Natural killer cell (primary cell): ENCODE measurements at places on chromosomes 11 and 22. TPM values are rescaled to one million over a fixed set of nuclear protein-coding genes. Genes with fewer than 3 reads are reported as not detected.

Gene SCGB1A1
- total RNA-seq, result not detected

Gene CFAP300
- total RNA-seq, result not detected

Gene LAYN
- 0.94 TPM for total RNA-seq

Gene SCO2
- total RNA-seq, result 2.8 TPM

Gene DRICH1
- 2.3 TPM for total RNA-seq

Gene C11orf97
- not detected for total RNA-seq

Gene CADM1
- 3.2 TPM for total RNA-seq

Gene PRR33
- total RNA-seq, result 0.14 TPM

Gene MS4A6A
- 11.8 TPM for total RNA-seq

Gene THYN1
- 21.6 TPM for total RNA-seq

Gene UPK3A
- total RNA-seq, result not detected

Gene AMOTL1
- total RNA-seq, result 8.7 TPM

Gene HPX
- 0.98 TPM for total RNA-seq

Gene ZNF195
- total RNA-seq, result 44.1 TPM

Gene NRGN
- 11.1 TPM for total RNA-seq

Gene APOL3
- total RNA-seq, result 166 TPM

Gene ELF5
- not detected for total RNA-seq

Gene LMF2
- total RNA-seq, result 122 TPM

Gene TRAPPC4
- 84.5 TPM for total RNA-seq

Gene TECTA
- total RNA-seq, result 0.56 TPM

Gene CDKN1C
- total RNA-seq, result 2.6 TPM

Gene RFPL2
- 0.34 TPM for total RNA-seq
